ENCODE measurements at places on chromosomes 3 and 15.

- DNase-seq = peak; percentile 33
Observed at GRCh38 chr3:185649414-185649813, 63.3 kb downstream of the SENP2 start.

DNA sequence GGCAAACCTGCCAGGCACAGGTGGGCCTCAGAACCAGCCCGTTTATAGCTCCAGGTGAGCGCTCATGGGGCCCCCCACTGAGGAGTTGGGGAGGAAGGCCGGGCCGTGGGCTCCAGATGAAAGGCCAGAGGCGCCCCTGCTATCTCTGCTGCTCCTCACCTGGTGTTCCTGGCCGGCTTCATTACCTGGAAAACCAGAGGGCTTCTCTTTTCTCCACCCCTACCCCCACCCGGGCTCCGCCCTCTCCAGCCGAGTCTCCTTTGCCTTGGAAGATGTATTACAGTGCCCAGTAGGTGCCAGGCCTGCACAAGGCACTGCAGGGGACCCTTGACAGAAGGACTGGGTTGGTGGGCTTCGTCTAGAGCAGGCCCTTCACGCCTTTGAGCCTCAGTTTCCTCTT lies 111.4 kb downstream of the WNT7A start:
- DNase-seq = no peak

GRCh38 chr15:40591389-40591788 lies 2.7 kb upstream of the KNL1 start:
- DNase-seq = no peak

DNA sequence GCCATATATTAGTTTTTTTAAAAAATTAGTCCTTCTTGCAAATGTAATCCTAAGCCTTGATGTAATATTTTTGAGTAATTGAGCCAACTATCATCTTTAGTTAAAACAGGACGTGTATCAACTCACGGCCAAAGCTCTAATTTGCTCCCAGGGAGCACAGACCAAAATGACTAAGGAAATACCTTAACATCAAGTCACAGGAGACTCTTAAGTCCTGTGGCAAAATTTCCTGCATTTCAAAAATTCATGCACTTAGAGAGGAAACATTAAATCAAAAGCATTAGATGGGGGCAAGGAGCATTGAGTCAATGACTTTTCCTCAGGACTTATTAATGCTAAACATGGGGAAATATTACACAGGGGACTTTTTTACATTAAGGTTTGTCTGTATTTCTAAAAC lies 276.0 kb downstream of the MFSD1 start:
- DNase-seq = peak; percentile 88

GRCh38 chr15:39692356-39693327 lies 90.0 kb downstream of the FSIP1 start:
- DNase-seq = no peak

DNA sequence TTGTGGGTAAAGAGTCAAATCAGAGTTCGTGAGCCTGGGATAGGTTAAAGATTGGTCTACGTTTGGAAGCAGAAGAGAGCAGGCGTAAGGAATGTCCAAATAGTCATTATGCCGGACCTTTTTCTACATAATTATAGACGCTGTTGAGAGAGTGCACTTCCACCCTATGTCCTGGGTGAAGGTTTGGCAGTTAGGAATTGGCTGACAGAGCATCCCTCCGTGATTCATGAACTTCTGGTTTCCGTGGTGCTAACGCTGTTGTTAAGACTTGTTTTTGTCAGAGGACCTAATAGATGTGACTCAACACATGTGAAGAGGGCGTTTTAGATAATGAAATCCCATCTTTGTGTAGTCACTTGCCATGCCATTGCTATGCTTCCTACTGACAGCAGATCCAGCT lies 1.1 kb downstream of the EAF1 start:
- peak; percentile 65 for DNase-seq

DNA sequence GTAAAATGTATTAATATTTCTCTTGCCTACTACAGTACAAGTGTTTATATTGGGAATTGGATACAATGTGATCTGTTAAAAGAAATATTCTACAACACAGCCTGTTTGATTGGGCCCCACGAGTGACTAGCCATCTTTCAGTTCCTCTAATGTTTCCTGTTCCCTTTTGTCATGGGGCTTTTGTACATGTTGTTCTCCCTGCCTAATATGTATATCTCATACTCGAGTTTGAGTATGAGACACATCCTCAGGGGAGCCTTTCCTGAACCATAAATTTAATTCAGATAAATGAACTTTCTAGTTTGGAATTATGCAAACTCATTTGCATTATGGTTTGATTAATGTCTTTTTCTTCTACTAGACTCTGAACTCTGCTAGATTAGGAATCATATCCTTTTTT lies 65.5 kb downstream of the MEF2A start:
- DNase-seq = no peak
